RPMI7951 (cell line): ENCODE measurements at places on chromosomes 4 and X. TPM values are rescaled to one million over a fixed set of nuclear protein-coding genes. Genes with fewer than 3 reads are reported as not detected.
A peak's percentile ranks its signal among the peaks of the same experiment; 100 is the strongest.

The BMX gene
- not detected in 2 replicates for total RNA-seq

The CISD2 gene
- total RNA-seq, result 56.1 and 67.0 TPM in 2 replicates

The WAS gene
- total RNA-seq, result 0.84 and 1.5 TPM in 2 replicates

The NIPAL1 gene
- 1.5 and 2.3 TPM in 2 replicates for total RNA-seq

The ADH6 gene
- total RNA-seq, result not detected in 2 replicates

The MOSPD2 gene
- 19.2 and 25.1 TPM in 2 replicates for total RNA-seq

DNA sequence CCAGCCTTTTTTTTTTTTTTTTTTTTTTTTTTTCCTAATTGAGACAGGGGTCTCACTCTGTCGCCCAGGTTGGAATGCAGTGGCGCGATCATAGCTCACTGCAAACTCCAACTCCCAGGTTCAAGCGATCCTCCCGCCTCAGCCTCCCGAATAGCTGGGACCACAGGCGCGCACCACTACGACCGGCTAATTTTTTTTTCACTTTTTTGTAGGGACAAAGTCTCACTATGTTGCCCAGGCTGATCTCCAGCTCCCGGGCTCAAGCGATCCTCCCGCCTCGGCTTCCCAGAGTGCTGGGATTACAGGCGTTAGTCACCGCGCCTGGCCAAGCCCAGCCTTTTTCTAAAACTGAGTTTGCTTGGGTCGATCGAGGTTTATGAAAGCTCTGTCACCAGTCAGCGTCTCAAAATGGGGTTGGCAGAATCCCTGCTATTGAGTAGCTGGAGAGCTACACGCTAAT is 1.3 kb upstream of the OTUD5 start:
- DNase-seq, result peak; percentile 73

DNA sequence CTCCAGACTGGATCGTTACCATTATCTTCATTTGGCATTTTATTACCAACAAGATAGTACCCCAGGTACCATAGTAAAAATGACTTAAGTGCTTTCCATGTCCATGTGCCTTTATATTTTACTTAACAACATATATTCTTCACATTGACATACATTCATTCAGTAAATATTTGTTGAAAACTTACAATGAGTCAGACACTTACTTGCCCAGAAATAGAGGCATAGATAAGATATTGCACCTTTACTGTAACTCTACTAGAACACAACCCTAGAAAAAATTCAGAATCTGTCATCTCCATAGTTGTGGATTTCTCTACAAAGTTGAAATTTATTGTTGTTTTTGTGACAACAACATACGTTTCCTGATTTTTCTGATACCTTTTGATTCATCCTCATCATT is 640.6 kb downstream of the RPA4 start:
- no peak for DNase-seq

GRCh38 chr4:78990938-78991810 is 51.9 kb upstream of the PAQR3 start:
- DNase-seq, result no peak

- DNase-seq, result no peak
Observed at GRCh38 chr4:77170926-77171325, 13.9 kb downstream of the CCNG2 start.

- no peak for DNase-seq
Observed at GRCh38 chrX:153775293-153776119, 5.3 kb upstream of the SRPK3 start.
